ENCODE measurements at places on chromosomes 6 and 20. TPM values are rescaled to one million over a fixed set of nuclear protein-coding genes. Genes with fewer than 3 reads are reported as not detected.

GRCh38 chr6:118618676-118619377, 32.6 kb downstream of the CEP85L start:
- DNase-seq, result no peak

The SYTL3 gene
- total RNA-seq, result 8.0 TPM

DNA sequence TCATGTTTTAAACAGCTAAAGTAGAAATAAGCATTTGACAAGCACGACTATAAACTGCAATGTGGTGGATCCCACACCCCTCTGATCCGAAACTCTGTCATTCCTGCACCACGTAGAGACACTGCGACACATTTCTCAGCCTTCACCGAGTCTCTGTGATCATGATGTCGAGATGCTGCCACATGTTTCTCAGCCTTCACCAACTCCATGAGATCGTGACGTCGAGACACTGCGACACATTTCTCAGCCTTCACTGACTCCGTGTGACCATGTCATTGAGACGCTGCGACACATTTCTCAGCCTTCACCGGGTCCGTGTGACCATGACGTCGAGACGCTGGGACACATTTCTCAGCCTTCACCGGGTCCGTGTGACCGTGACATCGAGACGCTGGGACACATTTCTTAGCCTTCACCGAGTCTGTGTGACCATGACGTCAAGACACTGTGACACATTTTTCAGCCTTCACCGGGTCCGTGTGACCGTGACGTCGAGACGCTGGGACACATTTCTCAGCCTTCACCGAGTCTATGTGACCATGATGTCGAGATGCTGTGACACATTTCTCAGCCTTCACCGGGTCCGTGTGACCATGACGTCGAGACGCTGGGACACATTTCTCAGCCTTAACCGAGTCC, 143.0 kb downstream of the TTLL2 start:
- DNase-seq, result no peak

- no peak for DNase-seq
Measured at GRCh38 chr6:91268941-91269340, 682.1 kb upstream of the MAP3K7 start.

The SIM1 gene
- not detected for total RNA-seq

DNA sequence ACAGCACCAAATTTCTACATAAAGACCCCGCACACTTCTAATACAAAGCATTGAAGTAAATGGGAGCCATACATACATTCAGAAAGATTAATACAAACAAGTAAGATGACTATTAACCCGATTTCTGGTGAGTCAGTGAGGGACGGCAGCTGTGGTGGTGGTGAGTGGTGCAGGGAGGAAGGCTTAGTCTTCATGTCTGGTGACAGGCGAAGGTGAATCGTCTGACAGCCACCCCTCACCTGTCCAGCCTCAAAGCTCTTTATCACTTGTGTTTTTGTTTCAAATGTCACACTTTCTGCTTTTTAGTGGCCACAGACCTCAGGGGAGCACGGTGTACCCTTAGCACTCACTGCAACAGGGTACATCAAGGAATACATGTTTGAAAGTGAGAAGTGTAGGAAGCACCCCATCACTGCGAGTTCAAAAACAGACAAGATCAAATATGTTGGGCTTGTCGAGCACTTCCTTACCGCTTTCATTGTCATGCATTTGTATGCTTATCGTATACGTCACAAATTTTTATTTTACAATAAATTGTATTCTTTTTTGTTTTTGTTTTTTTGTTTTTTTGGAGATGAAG, 63.5 kb downstream of the IRF4 start:
- DNase-seq, result no peak

The C20orf144 gene
- total RNA-seq, result not detected

The GSTA2 gene
- total RNA-seq, result not detected

The CST7 gene
- 2.7 TPM for total RNA-seq

The MARCKS gene
- 51.5 TPM for total RNA-seq

The TMC2 gene
- total RNA-seq, result not detected

GRCh38 chr6:157169656-157170055, 153.7 kb downstream of the TMEM242 start:
- DNase-seq, result no peak

The RHAG gene
- total RNA-seq, result not detected

GRCh38 chr20:21387528-21387927, 9.8 kb downstream of the NKX2-4 start:
- DNase-seq, result no peak

The DLK2 gene
- total RNA-seq, result 8.6 TPM

GRCh38 chr20:2301164-2301622, 5.4 kb downstream of the TGM3 start:
- no peak for DNase-seq

The SCRT2 gene
- not detected for total RNA-seq

Measured in esophagus squamous epithelium (tissue), 5 donors.